ENCODE measurements at places on chromosomes 2 and 18.

DNA sequence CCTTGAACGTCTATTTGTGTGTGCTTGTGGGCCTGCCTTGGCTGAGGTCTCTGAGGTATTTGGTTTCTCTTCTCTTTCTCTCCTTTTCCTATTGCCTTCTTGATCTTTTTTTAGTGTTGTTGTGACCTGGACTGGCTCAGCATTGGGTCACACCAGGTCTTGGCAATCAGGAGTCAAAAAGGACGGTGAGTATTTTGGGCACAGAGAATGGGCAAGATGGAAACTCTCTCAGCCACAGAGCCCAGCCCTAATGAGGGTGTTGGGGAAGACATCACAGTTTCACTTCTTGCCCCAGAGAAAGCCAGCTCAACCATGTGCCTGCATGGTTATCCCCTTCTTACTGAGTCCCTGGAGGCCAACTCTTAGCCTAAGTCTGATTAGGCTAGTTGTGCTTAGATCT, 13.7 kb upstream of the INO80C start:
- no peak for DNase-seq

DNA sequence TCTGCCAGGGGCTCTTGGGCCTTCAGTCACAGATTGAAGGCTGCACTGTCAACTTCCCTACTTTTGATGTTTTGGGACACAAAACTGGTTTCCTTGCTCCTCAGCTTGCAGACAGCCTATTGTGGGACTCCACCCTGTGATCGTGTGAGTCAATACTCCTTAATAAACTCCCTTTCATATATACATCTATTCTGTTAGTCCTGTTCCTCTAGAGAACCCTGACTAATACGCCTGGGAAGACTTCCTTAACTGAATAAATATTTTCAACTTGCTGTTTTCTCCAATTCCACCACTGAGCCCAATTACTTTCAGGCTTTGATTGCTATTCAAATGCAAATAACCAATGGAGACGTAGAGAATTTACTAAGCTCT, 61.4 kb upstream of the CCDC195 start:
- DNase-seq, result no peak

DNA sequence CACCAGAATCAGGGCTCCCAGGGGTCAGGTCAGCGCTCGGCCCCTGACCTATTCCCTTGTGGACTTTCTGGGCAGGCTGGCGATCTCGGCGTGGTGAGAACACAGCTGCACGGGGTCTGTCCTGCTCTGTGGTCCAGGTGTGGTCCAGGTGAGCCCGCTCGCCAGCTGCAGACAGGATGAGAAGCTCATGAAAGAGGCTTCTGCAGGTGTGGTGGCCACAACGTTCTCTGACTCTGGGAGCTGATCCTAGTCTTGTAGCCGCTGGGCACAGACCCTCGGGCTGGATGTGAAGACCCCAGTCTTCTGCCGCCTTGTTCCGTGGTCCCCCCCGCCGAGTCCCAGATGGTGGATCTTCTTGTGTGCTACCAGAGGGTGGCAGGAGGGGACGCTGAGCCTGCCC, 129.7 kb downstream of the RTP5 start:
- no peak for DNase-seq

DNA sequence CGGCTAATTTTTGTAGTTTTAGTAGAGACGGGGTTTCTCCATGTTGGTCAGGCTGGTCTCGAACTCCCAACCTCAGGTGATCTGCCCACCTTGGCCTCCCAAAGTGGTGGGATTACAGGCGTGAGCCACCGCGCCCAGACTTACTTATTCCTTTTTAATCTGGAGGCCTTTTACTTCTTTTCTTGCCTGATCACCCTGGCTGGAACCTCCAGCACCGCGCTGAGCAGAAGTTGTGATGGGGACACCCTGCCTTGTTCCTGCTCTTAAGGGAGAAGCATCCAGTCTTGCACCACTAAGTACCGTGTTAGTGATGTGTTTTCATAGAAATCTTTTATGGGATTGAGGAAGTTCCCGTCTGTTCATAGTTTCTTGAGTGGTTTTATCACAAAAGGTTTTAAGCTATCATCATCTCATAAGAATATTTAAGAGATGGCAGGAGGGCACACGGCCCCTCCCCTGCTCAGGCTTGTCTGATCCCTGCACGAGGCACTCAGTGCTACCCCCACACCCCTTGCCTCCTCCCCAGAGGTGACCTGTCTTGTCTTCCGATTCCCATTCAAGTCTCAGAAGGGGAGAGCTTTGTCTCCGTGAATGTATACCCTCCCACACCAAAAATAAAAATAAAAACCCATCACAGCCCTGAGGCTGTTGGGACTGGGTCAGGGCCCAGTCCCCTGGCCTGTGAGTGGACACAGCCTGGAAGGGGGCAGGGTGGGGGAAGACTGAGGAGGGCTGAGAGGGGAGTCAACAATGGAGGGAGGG, 65.3 kb upstream of the SMAD7 start:
- DNase-seq, result no peak

- DNase-seq, result no peak
These were observed 4.0 kb downstream of the DOK1 start for GRCh38 chr2:74558284-74559230.

GRCh38 chr2:44705356-44705755, 236.1 kb upstream of the SIX3 start:
- DNase-seq, result no peak

DNA sequence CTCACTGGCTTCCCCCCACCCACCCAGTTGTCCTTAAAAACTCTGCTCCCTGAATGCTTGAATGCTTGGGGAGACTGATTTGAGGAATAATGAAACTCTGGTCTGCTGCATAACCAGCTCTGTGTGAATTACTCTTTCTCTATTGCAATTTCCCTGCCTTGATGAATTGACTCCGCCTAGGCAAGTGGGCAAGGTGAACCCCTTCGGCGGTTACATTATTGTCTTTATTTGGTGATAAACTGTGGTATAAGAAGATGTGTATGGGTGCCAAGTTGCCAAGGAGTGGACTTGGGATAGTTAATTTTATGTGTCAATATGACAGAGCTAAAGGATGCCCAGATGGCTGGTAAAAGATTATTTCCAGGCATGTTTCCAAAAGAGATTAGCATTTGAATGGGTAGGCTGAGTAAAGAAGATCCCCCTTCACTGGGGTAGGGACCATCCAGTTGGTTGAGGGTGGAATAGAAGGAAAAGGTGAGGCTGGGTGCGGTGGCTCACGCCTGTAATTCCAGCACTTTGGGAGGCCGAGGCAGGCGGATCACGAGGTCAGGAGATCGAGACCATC, 98.5 kb upstream of the HAAO start:
- DNase-seq, result no peak

All from T-helper 2 cell treated with Interferon-gamma antibody and Interleukin-4, amounts not matched to agents 5 μg/mL and 100 μg/mL, for 36 hours (primary cell).